NCI-H1417 (cell line): ENCODE measurements at places on chromosomes 16 and 17.

- no peak for DNase-seq
Measured at GRCh38 chr16:28495098-28495793, 803 bp downstream of the APOBR start.

- no peak for DNase-seq
Measured at GRCh38 chr16:11734025-11734652, 8.5 kb downstream of the TXNDC11 start.

DNA sequence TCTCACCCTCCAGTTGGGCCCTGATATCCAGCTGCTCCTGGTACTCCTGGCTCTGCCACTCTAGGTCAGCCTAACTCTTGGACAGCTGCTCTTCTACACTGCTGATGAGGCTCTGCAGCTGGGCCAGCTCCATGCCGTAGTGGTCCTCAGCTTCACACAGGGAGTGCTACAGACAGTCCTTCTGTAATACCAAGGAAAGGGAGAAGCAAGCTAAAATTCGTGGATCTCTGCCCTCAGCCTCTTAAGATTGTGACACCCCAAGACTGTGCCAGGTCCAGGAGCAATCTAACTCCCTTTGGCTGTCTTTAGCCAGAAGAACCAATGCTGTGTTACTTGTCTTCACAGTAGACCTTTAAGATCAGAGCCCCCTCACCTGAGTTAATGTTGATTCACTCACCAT lies 7.7 kb upstream of the KRT38 start:
- DNase-seq: no peak

DNA sequence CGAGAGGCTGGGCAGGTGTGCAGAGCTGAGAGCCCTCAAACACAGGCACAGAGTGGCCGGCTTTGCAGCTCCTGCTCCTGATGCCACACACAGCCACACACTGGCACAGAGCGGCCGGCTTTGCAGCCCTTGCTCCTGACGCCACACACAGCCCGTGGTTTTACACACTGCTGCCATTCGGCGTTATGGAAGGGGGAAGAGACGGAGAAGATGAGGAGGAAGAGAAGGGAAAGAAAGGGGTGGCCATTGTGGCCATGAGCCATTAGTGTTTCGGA lies 26.8 kb downstream of the WSCD1 start:
- DNase-seq: no peak

GRCh38 chr17:56976941-56977608 lies 856 bp upstream of the SCPEP1 start:
- peak; percentile 53 for DNase-seq

- DNase-seq: no peak
Measured at GRCh38 chr16:64858076-64858475, 263.8 kb downstream of the CDH11 start.

DNA sequence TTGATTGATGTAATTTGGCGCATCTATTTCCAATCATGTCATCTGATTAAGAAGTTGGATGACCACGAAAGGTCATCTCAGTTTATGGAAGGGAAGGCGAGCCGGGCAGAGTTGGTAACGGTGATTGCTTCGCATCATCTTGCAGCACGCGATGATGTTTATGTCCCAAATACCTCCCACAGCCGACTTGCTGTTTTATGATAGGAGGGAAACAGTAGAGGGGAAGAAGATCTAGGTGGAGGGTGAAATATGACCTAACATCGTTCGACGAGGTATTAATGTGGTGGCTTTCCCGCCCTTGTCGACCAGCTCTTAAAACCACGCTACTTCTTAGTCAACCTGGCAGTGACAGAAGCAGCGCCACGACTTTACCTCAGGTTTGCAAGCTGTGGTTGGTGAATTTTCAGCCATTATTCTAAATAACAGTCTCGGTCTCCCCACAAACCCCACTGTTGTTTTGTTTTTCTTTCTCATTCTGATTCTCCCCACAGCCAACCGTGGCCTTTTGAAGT lies 805 bp upstream of the TANC2 start:
- peak; percentile 37 for DNase-seq

GRCh38 chr16:3295783-3296182 lies 9.4 kb downstream of the TIGD7 start:
- DNase-seq: no peak

DNA sequence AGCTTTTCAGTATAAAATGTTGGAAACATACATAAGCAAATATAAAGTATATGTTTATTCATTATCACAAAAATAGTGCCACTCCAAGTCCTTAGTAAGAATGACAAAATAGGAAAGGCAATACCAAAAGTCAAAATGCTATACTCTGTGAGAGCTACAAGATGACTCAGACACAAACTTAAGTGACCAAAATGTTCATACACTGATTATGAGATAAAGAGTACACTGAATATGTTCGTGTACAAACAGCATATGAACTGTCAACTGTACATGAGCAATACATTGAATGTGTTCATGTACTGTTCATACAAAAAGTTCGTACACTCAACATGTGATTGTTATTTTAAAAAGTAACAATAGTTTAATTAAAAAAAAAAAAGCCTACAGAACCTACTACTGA lies 103.3 kb downstream of the CA4 start:
- DNase-seq: no peak

GRCh38 chr17:73089322-73090317 lies 2.9 kb downstream of the SLC39A11 start:
- DNase-seq: no peak

GRCh38 chr17:47622180-47622549 lies 27.6 kb upstream of the KPNB1 start:
- DNase-seq: no peak

GRCh38 chr17:44807817-44808155 lies 22.3 kb downstream of the GJC1 start:
- DNase-seq: no peak

DNA sequence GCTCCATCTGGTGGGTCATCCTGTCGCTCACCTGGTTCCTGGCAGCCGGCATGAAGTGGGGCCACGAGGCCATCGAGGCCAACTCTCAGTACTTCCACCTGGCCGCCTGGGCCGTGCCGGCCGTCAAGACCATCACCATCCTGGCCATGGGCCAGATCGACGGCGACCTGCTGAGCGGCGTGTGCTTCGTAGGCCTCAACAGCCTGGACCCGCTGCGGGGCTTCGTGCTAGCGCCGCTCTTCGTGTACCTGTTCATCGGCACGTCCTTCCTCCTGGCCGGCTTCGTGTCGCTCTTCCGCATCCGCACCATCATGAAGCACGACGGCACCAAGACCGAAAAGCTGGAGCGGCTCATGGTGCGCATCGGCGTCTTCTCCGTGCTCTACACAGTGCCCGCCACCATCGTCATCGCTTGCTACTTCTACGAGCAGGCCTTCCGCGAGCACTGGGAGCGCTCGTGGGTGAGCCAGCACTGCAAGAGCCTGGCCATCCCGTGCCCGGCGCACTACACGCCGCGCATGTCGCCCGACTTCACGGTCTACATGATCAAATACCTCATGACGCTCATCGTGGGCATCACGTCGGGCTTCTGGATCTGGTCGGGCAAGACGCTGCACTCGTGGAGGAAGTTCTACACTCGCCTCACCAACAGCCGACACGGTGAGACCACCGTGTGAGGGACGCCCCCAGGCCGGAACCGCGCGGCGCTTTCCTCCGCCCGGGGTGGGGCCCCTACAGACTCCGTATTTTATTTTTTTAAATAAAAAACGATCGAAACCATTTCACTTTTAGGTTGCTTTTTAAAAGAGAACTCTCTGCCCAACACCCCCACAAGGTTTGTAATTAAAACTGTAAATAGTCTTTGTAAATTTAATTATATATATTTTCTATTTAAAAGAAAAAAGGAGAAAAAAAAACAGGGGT lies 1.7 kb downstream of the FZD2 start:
- no peak for DNase-seq

DNA sequence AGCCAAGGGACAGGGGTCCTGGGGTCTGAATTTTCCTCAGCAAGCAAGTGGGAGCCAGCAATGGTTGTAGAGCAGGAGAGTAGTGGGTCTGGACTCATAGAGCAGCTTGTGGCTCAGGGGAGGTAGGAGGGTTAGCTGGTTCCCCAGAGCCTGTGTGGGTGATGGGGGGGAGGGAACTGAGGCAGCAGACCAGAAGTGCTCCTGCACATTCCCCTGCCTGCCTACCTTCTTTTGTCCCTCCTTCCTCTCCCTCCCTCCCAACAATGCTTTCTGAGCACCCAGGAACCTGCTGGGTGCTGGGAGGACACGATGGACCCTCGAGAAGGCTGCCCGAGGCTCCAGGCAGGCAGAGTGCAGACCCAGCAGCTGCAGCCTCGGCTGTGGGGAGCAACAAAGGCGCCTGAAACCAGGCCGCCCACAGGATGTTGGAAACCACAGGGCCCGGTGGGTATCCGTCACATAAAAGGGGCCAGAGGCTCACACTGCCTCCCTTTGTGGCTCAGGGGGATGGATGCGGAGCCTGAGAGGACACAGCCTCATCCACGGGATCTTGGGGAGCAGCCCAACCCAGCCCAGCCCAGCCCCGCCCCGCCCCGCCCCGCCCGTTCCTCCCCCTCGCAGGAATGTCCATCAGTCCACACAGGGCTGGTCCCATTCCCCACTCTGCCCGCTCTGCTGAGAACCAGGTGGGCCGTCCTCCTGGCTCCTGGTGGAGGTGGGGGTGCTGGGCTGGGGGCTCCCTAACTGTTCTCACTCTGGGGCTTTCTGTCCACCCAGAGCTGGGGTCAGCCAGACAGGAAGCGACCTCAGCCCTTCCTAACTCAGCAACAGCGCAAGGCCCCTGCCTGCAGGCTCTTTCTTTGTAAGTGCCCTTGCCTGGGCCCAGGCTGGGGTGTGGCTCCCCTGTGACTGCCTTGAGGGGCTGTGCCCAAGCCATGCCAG lies 1.7 kb upstream of the NLRC3 start:
- DNase-seq: no peak

GRCh38 chr17:78133971-78134898 lies 3.7 kb downstream of the TMC8 start:
- DNase-seq: peak; percentile 33

DNA sequence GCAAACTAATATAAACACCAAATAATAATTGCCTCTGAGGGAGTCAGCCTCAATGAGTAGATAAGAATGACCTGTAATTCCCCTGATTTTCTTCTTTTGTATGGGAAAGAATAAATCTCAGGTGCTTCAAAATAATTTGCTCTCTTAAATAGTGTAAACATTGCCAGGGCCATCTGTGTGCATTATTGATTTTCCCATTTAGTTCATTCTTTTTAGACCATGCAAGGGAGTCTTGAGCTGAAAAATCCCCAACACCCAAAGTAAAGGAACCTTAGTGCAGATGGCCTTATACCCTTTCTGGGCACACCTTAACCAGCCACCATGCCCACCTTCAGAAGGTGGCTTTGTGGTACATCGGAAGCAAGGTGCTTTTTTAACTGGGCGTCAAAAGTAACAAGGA lies 267.2 kb downstream of the TMEM114 start:
- peak; percentile 4 for DNase-seq

DNA sequence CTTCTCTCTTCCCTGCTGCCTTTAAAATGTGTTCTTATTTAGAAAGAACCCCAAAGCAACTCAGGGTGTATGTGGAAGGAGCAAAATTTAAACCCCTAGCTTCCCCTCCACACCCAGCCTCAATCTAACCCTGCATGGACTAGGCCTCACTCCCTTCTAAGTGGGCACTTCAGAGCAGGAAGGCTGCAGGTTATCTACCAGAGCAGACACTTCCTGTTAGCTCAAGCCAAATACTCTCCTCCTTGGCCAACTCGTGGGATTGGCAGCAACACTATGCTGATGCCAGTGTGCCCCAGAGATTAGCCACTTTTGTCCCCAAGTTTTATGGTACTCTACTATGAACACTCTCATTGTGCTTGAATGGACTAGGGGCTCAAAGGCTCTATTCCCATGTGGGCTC lies 35.6 kb downstream of the CCDC42 start:
- no peak for DNase-seq

DNA sequence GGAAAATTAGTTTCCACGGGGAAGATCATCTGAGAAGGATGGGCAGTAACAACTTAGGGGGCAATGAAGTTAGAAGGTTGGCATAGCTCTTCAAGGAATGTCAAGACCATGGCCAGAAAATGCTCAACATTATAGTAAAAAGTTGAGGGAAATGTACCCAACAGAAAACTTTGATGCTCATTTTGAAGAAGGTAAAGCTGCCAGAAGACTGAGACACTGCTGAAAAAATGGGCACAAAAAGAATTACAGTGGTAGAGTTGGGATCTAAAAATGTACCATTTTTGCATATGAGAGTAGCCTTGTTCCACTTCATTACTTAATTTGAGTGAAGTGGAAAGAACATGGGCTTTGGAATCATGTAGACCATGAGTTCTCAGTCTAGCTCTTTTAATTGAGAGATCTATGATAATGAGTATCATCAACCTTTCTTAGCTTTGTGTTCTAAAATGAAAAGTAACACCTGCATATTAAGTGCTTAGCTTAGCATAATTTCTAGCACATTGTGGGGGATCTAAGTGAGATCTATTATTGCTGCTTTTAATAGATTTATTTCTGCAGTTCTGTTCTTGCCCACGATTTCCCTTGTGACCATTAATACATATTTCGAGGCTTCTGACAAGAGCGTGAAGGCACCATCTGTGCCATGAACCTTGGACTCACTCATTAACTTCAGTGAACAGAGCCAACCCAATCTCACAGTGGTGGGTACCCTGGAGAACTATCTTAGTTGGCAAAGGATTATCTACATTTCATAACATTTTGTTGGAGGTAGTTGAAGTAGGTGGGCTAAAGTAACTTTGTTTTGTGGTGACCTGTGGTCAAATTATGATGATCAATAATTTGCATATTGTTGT lies 3.0 kb downstream of the NACA2 start:
- no peak for DNase-seq

DNA sequence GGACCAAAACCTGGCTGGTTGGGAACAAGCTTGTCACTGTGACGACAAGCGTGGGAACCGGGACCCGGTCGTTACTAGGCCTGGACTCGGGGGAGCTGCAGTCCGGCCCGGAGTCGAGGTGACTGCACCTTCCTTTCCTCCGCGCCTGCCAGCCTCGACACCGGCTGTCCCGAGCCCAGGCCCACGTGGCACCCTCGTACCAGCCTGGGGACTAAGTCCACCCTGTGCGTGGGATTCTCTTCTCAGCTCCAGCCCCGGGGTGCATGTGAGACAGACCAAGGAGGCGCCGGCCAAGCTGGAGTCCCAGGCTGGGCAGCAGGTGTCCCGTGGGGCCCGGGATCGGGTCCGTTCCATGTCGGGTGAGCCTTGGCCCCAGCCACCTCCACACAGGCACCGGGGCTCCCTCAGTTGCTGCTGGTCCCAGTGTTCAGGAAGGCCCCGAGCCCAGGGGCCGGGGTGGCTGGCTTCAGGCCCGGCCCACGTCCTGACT lies 31.6 kb downstream of the TSC2 start:
- no peak for DNase-seq

DNA sequence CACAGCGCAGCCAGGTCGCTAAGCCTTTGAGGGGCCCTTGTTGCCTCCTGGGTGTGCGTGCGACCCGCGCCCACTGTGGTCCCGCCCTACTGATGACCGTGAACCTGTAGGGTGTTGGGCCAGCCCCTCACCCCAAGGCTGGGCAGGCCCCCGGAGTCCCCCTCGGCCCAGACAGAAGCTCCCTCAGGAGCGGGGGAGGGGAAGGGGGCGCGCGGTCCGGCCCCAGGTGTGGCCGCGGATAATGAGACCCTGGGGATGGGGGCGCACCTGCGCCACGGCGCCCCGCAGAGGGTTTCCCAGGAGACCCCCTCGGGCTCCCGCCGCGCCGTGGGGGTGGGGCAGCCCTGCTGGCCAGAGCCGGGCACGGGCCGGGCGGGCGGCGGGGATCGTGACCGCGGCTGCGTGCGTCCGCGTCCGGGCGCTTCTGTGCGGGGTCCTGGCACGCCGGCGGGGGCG lies 358 bp upstream of the ARHGDIG start:
- no peak for DNase-seq
